T-helper 2 cell treated with Interferon-gamma antibody and Interleukin-4, amounts not matched to agents 5 μg/mL and 100 μg/mL, for 36 hours (primary cell): ENCODE measurements at places on chromosomes 5 and 9.

- DNase-seq = no peak
These were observed 95.6 kb downstream of the HSPA4 start for GRCh38 chr5:133147411-133147810.

GRCh38 chr9:106420511-106420944 lies 442.4 kb upstream of the ZNF462 start:
- peak; percentile 5 for DNase-seq

DNA sequence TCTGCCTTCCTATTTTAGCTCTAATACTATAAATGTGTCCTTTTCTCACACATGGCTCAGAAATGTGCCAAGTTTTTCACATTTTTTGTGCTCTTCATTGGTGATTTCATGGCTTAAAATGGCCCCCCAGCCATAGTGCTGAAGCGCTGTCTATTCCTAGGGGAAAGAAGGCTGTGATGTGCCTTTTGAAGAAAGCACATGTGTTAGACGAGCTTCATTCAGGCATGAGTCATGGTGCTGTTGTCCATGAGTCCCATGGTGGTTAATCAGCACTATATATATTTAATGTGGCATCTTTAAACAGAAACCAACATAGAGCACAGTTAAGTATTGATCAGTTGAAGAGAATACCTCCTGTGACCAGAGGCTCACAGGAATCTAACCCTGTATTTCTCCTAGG lies 55.8 kb downstream of the PDE8B start:
- DNase-seq = no peak

- no peak for DNase-seq
These were observed 94.2 kb upstream of the MVB12B start for GRCh38 chr9:126232461-126232860.

- no peak for DNase-seq
These were observed 799.0 kb downstream of the TLR4 start for GRCh38 chr9:118503236-118503635.

DNA sequence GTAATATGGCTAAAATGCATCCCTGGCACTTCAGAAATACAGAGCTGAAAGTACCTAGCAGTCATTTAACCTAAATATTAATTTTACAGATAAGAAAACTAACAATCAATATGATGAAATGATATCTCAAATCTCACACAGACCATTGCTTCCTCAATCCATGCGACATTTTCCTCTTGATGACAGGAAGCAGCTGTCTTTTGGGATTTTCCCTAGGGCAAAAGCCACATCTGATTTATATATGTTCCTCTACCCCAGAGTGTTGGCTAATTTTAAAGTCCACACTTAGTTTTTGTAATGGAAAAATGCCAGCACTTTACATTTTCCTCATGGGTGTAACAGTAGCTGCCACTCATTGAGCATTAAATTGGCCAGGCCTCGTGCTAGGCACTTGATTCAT lies 47.7 kb upstream of the ITGA1 start:
- DNase-seq = no peak

- DNase-seq = no peak
These were observed 76.6 kb downstream of the GOLM1 start for GRCh38 chr9:86022687-86023266.

- DNase-seq = no peak
These were observed 781 bp upstream of the MYOZ3 start for GRCh38 chr5:150660108-150660831.

DNA sequence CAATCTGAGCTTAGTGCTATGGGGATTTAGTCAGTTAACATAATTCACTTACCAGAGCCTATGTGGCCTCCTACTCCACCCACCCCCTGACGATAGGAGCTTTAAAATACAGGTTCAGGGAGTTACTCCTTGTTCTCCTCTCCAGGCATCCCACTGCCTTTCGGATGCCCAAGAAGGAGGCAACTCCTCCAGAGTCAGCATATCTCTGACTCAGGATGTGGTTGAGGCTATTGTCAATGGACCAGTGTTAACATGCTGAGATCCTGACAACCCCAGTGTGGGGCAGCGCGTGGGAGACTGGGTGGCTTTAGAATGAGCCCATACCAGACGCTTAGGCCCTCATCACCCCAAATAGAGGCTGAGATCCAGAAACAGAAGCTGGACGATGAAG lies 27.4 kb downstream of the BICD2 start:
- DNase-seq = no peak

GRCh38 chr5:110063640-110064602 lies 374.2 kb downstream of the MAN2A1 start:
- DNase-seq = no peak

GRCh38 chr9:89053301-89053700 lies 62.0 kb downstream of the S1PR3 start:
- no peak for DNase-seq

DNA sequence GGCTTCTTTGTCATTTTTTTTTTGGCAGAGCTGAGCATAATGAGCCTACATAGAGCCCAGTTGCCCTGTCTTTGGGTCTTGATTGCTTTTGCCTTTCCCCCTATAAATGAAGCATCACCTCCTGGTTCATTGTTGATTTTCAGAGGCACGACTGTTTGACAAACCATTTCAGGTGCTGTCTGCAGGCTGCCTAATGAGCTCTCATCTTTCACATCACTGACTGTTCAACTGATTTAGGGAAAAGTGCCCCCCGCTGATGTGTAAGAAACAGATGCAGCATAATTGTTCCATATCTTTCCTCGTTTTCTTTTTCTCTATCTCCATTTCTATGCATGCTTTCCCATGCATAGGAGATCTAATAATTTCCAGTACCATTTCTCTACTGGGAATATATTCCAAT lies 338.6 kb downstream of the TMEM38B start:
- no peak for DNase-seq

DNA sequence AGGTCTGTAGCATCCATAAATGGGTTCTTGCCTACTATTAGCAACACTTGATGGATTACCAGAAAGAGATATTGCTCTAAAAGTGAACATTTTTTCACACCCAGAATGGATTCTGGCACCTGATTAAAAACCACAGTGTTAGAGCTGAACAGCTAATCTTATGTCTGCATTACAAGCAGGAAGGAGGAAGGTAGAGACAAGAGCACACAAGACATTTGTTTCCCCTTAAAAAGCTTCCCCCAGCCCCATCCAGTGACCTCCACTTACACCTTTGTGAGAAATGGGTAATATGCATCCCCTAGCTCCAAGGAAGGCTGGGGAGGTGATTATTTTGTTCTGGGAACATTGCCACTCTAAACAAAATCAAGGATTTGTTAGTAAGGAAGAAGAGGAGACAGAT lies 12.0 kb upstream of the TRIM36 start:
- no peak for DNase-seq

- no peak for DNase-seq
These were observed 275 bp downstream of the AHRR start for GRCh38 chr5:321726-322251.

DNA sequence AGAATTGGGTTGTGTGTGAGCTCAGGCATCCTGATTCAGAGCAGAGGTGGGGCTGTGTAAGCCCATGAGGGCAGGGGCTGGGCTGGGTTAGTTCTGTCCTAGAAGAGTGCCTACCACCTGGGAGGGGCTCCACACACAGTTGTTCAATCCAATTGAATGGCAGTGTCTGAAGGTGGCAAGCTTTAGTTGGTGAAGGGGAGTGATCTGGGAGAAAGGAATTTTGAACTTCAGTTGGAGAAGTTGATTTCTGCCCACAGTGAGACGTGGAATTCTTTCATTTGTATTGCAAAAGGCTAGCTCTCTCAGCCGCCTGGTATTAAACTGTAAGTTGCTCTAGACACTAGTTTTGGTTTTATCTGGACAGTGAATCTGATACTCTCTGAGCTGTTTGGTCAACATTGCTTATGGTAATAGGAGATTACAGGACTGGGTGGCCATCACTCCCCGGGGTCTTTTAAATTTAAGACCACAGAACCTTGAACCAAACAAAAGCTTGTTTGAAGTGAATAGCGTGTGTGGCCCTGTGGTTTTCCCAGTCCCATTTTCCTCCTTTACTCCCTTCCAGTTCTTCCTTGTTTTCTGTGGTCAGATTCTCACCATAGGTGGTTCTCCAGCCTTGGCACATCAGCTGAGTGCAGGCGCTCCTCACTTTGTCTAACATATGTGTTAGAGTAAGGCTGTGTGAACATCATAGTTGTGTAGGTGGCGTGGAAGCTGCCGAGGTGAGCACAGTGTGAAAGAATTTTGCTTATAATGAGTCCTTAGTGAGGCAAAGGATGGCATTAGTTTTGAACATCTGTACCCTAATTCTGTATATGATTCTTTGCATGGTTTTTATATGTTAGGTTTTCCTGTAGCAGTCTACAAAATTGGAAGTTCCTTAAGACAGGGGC lies 78.0 kb downstream of the ARHGAP26 start:
- DNase-seq = no peak

- no peak for DNase-seq
These were observed 164.8 kb downstream of the HSD17B3 start for GRCh38 chr9:96136992-96137670.
